ENCODE measurements at places on chromosomes 12 and 14. TPM values are rescaled to one million over a fixed set of nuclear protein-coding genes. Genes with fewer than 3 reads are reported as not detected.

- peak; percentile 23 for DNase-seq
Measured at GRCh38 chr12:64714551-64714968, 44.6 kb downstream of the GNS start.

TBX3 gene
- 0.28 TPM for total RNA-seq

GRCh38 chr14:54342806-54343205 lies 54.0 kb upstream of the CDKN3 start:
- no peak for DNase-seq

GRCh38 chr12:103632554-103633216 lies 45.6 kb downstream of the STAB2 start:
- DNase-seq, result peak; percentile 31

- no peak for DNase-seq
Measured at GRCh38 chr12:31118347-31119191, 44.9 kb downstream of the DDX11 start.

LLPH gene
- 29.3 TPM for total RNA-seq

DNA sequence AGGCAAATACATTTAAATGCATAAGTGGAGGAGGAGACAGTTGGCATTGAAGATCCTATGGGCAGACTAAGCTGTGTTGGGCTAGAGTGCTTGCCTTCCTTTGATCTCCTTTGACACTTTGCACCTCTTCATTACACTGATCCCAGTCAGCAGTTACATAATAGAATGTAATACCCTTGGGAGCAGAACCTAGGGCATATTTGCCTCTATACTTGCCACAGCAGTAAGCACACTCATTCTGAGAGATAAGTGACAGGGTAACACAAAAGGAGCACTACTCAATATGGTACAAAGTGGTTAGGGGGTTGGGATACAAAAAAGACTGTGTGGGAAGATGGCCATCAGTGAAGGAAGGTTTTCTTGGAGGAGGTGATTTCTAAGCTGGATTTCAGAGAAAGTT lies 9.0 kb downstream of the MARS1 start:
- DNase-seq, result no peak

GRCh38 chr12:21695986-21696385 lies 38.3 kb upstream of the LDHB start:
- DNase-seq, result no peak

DNA sequence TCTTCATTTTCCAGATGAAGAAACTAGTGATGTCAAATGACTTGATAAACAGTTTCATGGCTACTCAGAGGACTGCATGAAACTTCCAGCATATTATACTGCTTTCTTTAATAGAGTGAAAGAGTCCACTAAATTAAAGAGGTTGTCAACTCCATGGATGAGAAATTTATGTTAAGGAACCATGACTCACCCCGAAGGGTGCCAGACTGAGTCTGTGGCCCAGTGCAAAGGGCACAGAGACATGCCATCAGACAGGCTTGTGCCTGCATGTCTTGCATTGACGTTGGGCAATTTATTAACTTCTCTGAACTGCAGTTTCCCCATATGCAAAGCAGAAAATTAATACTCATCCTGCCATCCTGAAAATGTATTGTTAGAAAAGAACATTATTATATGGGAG lies 382.4 kb downstream of the APAF1 start:
- no peak for DNase-seq

WBP11 gene
- 76.5 TPM for total RNA-seq

SIRT4 gene
- total RNA-seq, result 0.31 TPM

GRCh38 chr14:67928375-67928774 lies 108.8 kb downstream of the RAD51B start:
- no peak for DNase-seq

DNA sequence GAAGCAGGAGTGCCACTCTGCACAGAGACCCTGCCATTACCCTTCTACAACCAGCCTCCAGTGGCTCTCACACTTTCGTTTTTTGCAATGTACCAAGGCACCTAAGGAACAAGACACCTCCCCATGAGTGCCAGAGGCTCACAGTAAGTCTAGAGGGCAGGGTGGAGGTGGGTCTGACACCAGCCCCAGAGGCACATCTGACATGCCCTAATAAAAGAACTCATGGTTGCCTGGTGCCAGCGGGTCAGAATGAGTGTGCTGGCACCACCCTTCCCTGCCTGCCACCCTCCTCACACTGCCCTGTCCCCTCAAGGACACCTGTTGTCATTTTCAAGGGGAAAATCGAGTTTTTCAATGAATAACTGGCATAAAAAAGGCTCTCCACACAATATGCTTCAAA lies 161.2 kb downstream of the FOXN3 start:
- no peak for DNase-seq

GRCh38 chr12:22986997-22987396 lies 362.0 kb downstream of the ETNK1 start:
- DNase-seq, result no peak

GRCh38 chr12:109421355-109422087 lies 55.6 kb downstream of the KCTD10 start:
- no peak for DNase-seq

AQP2 gene
- total RNA-seq, result not detected

VWF gene
- 0.23 TPM for total RNA-seq

DHRS4L2 gene
- 21.5 TPM for total RNA-seq

SLC6A15 gene
- not detected for total RNA-seq

PCED1B gene
- total RNA-seq, result 8.5 TPM

GRCh38 chr12:91846466-91847055 lies 299.1 kb downstream of the BTG1 start:
- DNase-seq, result no peak

DNA sequence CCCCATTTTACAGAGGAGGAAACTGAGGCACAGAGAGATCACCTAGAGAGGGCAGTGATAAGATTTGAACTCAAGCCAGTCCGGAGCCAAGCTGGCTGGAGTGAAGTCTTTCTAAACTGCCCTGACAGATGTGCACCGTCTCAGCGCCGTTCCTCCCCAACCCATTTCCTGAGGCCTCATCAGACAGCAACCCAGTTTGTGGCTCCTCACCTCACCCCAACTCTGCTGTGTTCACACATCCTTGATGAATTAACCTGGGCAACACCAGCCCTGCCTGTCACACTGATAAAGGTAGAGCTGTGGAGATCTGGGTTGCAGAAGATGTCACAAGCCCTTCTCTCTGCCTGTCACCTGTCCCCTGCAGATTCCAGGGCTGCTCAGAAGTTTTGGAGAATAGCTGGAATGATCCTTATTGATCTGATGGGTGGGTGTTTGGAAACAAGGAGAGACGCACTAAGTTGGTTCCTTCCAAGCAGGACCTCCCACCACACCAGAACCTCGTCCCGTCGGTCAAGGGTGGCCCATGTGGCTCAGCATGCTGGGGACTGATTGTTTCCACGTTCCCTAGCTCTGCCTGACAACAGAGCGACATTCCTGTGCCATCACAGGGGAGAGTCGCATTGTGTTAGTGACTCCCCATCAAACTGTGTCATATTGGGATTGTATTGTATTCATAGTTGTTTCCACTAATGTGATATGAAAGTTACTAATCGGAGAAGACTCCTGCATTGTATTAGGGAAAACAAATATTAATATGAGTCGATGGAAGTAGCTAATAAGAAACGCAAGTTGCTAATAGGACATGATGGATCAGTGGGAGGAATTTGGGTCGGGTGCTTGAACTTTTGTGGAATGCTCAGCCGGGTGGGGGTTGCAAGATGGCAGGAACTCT lies 200.6 kb downstream of the PHETA1 start:
- DNase-seq, result no peak

GRCh38 chr12:129304529-129304928 lies 451.3 kb downstream of the GLT1D1 start:
- DNase-seq, result no peak

SLCO1B1 gene
- total RNA-seq, result not detected

SCYL2 gene
- total RNA-seq, result 28.9 TPM

GRCh38 chr14:104994978-104995377 lies 9.4 kb downstream of the CLBA1 start:
- no peak for DNase-seq

DNA sequence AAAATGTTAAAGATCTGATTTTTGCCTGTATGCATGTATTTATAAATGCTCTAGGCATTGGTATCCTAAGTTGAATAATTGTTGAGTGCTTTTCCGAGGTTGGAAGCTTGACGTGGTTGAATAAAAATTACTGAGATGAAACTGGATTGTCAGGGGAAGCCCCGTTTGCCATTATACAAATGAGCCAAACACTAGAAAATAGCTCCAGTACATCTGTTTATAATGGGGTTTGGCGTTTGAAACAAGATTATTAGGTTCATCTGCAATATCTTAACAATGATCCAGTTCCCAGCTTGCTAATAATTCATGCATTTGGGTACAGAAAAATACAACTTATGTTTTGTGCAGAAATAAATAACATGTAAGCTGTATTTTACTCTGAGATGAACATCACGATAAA lies 789.6 kb downstream of the GALC start:
- DNase-seq, result no peak

DNA sequence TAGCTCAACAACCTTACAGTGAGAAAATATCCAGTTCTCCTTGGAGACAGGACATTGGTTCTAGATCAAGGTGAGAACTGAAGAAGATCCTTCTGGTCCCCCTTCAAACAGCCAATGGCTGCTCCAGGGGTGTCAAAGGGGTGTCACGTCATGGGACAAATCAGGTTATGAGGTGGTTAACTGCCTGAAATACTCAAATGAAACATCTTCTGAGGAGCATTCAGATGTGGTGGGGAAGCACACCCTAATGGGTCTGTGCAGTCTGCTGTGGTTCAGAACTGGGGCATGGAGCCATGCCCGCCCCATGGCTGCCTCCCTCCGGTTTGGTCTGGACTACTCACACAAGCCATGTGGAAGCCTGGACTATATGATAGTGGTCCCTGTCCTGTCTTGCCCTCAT lies 52.4 kb upstream of the PARP11 start:
- DNase-seq, result no peak

- DNase-seq, result no peak
Measured at GRCh38 chr12:120444676-120445075, 1.5 kb downstream of the TRIAP1 start.

GRCh38 chr12:90091809-90092208 lies 383.2 kb upstream of the ATP2B1 start:
- no peak for DNase-seq

- DNase-seq, result no peak
Measured at GRCh38 chr12:88552610-88553079, 27.6 kb downstream of the KITLG start.

BTG1 gene
- total RNA-seq, result 194 TPM

GRCh38 chr12:82438356-82438755 lies 80.0 kb downstream of the METTL25 start:
- DNase-seq, result no peak

DNA sequence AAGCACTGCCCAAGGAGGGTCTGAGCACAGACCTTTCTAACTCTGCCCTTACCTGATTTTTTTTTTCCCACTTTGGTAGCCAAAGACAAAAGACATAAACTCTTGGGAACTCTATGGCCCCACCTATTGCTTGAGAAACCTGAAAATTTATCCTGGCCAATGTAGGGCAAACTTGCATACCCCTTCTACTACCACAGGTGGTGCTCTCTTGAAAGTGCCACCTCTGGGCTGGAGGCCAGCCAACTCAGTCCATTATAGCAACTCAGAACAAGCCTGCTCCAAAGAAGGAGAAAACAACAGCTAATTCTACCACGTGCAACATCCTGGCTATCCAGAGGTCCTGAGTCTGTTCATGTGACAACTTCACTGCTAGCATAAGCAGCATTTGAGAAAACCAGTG lies 55.7 kb upstream of the ABCD2 start:
- DNase-seq, result no peak

OSBPL8 gene
- total RNA-seq, result 58.0 TPM

- DNase-seq, result peak; percentile 44
Measured at GRCh38 chr12:132700212-132700822, 10.3 kb upstream of the PGAM5 start.
